HepG2 (cell line): ENCODE measurements at places on chromosomes 13 and 19. TPM values are rescaled to one million over a fixed set of nuclear protein-coding genes. Genes with fewer than 3 reads are reported as not detected.

DNA sequence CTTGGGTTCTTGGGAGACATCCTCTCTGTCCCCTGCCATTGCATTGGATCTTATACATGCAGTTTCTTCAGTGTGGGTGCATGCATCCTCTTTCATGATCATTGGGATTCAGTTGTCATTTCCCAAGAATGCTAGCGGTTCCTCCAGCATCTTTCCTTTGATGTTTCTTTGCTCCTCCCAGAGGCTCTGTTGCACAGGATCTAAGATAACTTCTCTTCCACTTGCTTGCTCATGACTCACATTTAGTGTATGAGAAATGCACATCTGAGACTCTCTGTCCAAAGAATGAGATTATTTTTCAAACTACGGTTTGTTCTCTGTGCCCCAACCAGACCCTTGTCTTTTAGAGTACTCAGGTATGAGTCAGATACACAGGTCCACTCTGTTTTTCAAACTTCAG, 197.1 kb downstream of the NDFIP2 start:
- DNase-seq: peak; percentile 24

- no peak for DNase-seq
Measured at GRCh38 chr13:82747291-82747690, 1135.0 kb downstream of the SLITRK1 start.

DNA sequence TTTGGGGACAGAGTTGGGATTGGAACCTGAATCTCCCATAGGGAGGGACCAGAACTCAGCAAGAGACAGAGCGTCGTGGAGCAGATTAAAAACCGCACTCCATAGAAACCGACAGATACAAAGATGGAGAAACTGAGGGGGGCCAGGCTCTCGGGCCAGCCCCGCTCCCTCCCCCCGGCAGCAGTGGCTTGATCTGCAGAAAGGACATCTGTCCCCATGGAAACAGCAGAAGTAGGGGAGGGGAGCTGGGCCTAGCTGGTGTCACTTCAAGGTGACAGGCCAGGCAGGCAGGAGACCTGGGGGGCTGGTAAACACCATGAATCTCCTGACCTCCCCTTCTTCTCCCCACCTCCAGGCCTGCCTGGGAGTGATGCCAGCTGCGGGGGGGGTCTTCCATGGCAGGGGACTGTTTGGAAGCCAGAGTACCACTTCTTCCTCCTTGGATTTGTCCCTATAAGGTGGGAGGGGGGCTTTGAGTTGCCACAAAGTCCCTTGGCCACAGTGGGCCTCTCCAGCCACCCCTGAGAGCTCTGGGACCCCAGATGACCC, 10.9 kb downstream of the TMIGD2 start:
- DNase-seq: no peak

DNA sequence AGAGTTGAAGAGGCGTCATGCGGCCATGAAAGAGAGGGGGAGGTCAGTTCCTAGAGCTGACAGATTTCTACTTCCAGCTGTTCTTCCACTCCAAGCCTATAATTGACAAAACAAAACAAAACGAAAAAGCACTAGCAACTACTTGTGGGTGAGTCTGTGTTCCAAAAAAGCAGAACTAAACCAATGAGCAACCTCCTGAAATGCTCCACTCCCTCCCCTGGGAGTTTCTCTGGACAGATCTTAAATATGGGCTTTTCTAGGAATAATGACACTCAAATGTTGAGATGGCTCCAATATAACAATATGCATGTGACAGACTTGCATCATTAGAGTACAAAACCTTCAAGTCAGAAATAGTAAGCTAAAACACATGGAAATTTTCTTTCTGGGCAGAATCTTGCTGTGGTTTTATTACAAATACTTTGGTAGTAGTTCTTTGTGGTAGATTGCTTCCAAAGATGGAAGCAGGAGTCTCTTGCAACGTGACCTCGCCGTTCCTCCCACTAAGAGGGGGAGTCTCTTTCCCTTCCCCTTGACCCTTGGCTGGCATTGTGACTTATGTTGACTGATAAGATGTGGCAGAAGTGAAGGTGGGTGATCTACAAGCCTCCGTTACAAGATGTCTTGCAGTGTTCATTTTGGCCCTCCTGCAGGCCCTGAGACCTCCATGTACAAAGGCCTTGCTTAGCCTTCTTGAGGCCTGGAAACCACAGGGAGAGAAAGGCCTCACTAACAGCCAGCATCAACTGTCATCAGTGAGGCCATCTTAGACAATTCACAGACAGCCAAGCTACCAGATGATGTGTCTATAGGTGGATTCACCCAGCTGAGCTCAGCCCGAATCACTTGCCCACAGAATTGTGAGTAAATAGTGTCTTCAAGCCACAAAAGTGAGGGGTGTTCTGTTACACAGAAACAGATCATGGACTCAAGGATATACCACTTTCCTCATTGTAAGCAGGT, 173.1 kb upstream of the RFC3 start:
- DNase-seq: no peak

DNA sequence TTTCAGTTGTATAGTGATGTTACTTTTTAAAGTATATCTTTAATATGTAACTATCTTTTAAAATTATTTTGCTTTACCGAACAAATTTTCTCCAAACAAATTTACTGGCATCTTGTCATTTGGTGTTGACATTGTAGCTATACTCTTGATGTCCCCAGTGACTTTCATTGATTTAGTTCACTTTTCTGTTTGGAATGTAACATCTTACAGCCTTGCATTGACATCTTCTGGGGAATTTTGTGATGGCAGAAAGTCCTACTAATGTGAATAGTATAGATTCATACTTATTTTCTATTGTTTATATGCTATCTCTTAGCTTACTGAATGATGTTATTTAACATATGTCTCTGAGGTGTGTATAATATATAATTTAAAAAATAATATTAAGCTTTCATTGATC, 800.9 kb upstream of the ATXN8OS start:
- no peak for DNase-seq

- no peak for DNase-seq
Measured at GRCh38 chr13:87533776-87534175, 137.4 kb upstream of the SLITRK5 start.

GRCh38 chr13:51827254-51827653, 17.7 kb downstream of the TMEM272 start:
- DNase-seq: no peak

- DNase-seq: no peak
Measured at GRCh38 chr13:111131048-111131447, 15.9 kb downstream of the ARHGEF7 start.

GRCh38 chr13:49629196-49629938, 1.1 kb downstream of the ARL11 start:
- no peak for DNase-seq

DNA sequence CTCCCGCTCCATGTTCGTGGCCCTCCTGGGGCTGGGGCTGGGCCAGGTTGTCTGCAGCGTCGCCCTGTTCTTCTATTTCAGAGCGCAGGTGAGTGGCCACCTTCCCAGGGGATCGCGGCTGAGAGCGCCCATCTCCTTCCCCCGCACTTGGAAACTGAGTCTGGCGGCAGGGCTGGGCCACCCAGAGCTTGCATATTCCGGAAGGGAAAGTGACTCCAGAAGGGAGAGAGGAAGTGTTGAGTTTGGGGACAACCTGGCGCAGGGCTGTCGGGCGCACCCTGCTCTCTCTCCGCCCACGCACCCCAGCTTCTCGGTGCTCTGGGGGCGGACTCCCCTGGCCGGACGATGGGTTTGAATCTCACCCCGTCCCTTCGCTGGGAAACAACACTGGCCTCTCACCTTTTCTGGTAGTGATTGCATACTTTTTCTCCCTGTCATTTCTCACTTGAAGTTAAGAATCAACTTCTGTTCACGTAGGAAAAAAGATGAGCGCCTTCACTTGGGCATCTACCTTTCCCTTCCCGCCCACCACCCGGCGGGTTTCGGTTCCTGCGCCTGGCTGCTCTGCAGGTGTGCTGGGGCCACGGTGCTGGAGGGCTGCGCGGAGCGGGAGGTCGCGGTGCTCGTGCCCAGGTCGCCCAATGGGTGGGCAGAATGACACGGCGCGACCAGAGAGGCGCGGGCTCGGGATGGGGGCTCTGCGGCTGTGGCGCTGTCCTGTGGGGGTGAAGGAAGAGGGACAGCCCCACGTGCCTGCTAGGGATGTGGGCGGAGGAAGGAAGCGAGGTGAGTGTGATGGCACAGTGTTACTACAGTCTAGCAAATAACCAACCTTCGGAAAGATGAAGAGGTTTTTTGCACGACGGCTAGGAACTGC, 721 bp downstream of the TNFSF11 start:
- DNase-seq: no peak

DNA sequence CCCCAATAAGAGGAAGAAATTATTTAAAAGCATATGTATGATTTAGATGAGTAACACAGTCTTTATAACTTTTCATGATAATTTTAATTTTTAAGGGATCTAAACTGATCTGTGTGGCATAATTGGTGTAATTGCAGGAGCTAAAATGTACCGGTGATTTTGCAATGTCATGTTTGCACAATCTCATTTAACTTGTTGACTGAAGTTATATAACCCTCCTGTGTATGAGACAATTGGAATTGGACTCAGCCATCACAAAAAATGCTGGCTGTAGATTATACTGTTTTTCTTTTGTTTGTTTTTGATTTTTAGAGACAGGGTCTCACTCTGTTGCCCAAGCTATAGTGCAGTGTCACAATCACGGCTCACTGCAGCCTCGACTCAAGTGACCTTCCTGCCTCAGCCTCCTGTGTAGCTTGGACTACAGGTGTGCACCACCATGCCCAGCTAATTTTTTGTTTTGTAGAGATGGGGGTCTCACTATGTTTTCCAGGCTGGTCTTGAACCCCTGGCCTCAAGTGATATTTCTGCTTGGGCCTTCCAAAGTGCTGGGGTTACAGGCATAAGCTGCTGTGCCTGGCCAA, 26.1 kb downstream of the FGF9 start:
- peak; percentile 48 for DNase-seq

- no peak for DNase-seq
Measured at GRCh38 chr13:38462605-38463004, 113.0 kb downstream of the UFM1 start.

DNA sequence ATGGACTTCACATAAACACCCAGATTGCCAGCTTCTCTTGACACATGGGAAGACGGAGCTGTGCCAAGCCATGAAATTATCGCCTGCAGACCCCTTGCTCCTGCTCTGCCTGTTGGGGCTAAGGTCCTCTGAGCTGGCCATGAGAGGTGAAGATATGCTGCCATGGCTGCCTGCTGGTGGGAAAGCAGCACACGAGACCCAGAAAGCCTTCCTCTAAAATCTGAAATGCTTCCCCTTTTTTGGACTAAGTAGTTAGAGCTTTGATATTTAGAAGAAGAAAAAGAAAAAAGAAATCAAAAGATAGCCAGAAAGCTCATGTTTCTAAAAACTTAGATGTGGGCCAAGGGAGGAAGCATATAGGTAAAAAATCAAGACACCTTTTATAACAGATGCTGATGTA, 11.2 kb downstream of the WDFY2 start:
- DNase-seq: no peak

- no peak for DNase-seq
Measured at GRCh38 chr19:7844405-7844804, 14.4 kb downstream of the EVI5L start.

DNA sequence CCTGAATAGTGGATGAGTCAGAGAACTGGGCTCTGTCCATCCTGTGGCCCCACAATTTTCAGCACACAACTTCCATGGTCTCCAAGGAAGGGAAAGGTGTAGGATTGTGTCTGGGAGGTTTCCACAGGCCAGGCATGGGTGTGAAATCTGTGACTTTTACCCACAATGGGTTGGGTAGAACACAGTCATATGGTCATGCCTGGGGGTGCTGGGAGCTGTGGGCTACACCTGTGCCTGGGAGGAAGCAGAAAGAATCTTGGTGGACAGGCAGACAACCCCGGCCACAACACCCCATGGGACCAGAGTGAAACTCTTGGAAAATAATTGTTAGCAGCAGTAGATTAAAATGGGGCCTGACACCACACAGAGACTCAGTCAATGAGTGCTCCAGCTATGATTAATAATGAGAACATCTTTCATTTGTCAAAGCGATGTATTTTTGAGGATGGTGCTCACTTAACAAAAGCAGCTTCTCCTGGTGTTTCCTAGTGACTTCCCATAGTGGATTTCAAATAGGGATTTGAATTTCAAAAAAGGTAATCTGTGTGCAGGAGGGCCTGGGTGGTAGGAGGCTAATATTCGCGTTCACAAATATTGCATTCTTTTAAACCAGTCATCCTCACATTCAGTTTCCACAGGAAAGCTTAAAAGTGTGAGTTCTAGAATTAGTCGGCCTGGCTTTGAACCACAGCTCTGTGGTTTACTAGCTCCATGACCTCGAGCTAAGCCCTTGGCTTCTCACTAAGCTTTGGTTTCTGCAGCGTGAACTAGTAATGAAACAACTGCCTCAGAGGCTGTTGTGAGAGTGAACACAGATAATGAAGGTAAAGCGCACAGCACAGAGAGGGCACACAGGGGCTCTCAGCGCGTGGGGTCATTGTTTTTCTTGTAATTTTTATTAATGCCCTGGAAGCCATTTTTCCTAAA, 89.3 kb upstream of the UQCRFS1 start:
- no peak for DNase-seq

GRCh38 chr13:65856431-65856830, 1373.7 kb downstream of the PCDH9 start:
- DNase-seq: no peak

DNA sequence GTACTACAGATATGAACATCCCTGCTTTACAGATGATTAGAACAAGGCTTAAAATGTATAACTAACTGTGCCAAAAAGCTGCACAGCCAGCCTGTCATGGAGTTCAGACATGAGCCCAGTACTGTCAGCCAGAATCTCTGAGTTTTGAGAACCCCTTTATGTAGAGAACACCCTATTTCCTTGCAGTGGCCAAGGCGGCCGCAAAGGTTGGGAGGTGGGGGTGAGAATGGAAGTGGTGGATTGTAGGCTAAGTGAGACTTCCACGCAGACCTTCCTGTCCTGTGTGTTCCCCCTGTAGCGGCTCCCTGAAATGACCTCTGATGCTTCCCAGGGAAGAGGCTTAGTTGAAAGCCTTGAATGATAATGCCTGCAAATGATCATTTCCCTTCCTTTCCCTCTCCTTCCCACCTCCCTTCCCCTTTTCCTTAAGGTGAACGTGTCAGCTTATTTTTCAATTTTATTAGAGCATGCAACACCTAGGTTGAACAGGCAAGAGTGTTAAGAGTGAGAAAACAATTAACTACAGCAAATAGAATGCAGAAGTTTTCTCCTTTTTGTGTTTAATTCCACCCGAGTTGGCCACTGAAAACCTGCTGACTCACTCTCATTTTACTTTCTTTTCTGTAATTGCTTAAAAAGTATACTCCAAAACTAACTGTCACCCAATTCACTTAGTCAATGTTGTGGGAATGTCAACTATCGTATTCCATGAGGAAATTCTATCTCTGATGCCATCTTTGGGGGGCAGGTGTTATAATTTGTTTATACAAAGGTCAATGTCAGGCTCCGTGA, 167.0 kb upstream of the EDNRB start:
- DNase-seq: no peak

DNA sequence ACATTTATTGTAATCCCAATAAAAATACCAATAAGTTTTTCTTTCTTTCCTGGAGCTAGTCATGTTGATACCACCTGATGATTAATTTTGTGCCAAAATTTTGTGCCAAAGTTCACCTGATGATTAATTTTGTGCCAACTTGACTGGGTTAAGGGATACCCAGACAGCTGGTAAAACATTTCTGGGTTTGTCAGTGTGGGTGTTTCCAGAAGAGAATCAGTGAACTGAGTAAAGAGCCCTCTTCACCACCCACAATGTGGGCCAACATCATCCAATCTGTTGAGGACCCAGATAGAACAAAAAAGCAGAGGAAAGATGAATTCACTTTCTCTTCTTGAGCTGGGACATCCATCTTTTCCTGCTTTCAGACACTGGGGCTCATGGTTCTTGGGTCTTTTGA, 292.9 kb downstream of the LMO7 start:
- DNase-seq: no peak

Gene FPR3
- not detected in 2 replicates for total RNA-seq

Gene ZNF560
- total RNA-seq: not detected in 2 replicates

Gene CEACAM7
- not detected in 2 replicates for total RNA-seq

Gene TEKTIP1
- not detected in 2 replicates for total RNA-seq

Gene CRX
- not detected in 2 replicates for total RNA-seq

Gene FREM2
- total RNA-seq: not detected in 2 replicates
